ENCODE measurements at places on chromosomes 16 and 17.
A peak's percentile ranks its signal among the peaks of the same experiment; 100 is the strongest.

GRCh38 chr16:12252616-12253015 lies 276.1 kb downstream of the SNX29 start:
- H3K4me3 ChIP-seq: no peak overlapping the region
- no peaks in the 10 kb centered on the region for H3K27me3 ChIP-seq
- no peak overlapping the region for H3K27ac ChIP-seq
- H3K36me3 ChIP-seq: no peaks in the 10 kb centered on the region
- peaks cover 12% of the 10 kb centered on the region for H3K4me1 ChIP-seq
- no peak for DNase-seq

DNA sequence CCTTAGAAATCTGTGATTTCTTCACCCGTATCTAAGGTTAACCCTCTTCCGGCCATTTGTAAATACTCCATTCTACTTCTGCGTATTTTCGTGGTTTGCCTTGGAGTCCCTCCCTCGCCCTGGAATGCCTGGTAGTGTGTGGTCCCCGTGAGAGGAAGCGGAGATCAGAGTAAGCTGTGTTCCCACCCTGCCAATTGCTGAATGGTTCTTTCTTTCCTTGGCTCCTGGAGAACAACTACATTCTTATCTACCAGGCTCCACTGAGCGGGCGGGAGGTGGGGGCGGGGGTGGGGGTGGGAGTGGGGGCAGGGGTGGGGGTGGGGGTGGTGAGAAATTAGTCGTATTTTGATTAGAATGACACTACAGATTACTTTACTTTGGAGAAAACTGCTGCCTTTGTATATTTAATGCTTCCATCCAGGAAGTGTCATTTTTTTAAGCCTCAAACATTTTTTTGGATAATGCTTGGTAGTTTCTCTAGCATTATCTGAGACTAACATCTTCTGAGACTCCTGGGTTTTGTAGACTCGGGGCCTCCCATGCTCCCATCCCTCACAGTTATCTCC lies 20.9 kb upstream of the FASN start:
- H3K4me1 ChIP-seq: peaks cover 29% of the 10 kb centered on the region
- peak overlapping the region; percentile 69 for H3K4me3 ChIP-seq

DNA sequence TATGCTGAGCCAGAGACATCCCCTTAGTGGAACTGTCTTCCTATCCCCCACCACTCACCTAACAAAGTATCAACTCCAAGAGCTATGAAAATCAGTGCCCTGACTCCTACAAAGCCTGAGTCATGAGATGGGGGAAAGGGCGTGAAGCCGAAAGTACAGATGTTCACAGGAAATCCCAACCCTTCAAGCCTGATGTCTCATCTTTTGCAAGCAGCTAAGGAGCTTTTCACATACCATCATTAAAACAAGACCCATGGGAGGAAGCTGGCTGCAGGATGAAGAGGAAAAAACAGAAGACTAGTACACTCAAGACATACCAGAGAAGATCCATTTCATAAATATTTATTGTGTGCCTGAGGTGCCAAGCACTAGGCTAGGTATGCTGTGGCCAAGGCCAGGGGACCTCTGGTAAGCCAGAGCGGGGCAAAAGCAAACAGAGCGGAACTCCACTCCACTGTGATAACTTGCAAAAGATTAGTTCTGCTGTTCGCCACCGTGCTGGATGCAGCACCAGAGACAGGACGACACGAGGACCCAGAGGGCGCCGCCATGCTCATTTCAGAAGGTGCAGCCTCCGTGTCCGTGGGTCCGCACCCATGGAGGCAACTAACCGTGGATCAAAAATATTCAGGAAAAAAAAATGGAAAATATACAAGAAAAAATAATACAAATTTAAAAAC lies 4.5 kb upstream of the MNT start:
- peak overlapping the region; percentile 98 for H3K27ac ChIP-seq
- peaks cover 32% of the 10 kb centered on the region for H3K4me1 ChIP-seq
- DNase-seq: no peak
- peak overlapping the region; percentile 53 for H3K4me3 ChIP-seq
- H3K27me3 ChIP-seq: no peaks in the 10 kb centered on the region
- H3K36me3 ChIP-seq: peaks cover 4% of the 10 kb centered on the region

GRCh38 chr17:61088556-61088955 lies 311.1 kb upstream of the TBX2 start:
- DNase-seq: no peak
- no peaks in the 10 kb centered on the region for H3K27me3 ChIP-seq
- H3K27ac ChIP-seq: no peak overlapping the region

DNA sequence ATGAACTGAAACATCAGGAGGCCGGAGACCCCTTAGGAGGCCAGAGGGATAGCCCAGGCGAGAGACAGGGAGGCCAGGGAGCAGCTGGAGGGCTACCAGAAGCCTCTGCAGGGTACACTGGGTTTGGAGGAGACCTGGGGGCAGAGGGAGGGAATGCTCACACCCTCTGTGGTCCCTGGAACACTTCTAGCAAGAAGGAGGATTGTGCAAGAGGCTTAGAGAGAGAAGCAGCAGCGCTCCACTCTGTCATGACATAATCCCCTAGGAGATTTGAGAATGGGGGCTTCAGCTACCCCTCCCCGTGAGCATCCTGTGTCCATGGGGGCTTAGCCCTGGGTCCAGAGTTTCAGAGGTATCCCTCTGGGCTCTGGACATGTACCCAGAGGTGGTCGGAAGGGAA lies 15.8 kb downstream of the GPR142 start:
- no peak for DNase-seq
- H3K27ac ChIP-seq: no peak overlapping the region
- no peaks in the 10 kb centered on the region for H3K27me3 ChIP-seq
- H3K4me3 ChIP-seq: no peak overlapping the region
- peaks cover 16% of the 10 kb centered on the region for H3K4me1 ChIP-seq

GRCh38 chr16:715477-716199 lies 720 bp downstream of the METRN start:
- peaks cover 13% of the 10 kb centered on the region for H3K27me3 ChIP-seq
- peak overlapping the region; percentile 84 for H3K4me3 ChIP-seq
- H3K36me3 ChIP-seq: no peaks in the 10 kb centered on the region

DNA sequence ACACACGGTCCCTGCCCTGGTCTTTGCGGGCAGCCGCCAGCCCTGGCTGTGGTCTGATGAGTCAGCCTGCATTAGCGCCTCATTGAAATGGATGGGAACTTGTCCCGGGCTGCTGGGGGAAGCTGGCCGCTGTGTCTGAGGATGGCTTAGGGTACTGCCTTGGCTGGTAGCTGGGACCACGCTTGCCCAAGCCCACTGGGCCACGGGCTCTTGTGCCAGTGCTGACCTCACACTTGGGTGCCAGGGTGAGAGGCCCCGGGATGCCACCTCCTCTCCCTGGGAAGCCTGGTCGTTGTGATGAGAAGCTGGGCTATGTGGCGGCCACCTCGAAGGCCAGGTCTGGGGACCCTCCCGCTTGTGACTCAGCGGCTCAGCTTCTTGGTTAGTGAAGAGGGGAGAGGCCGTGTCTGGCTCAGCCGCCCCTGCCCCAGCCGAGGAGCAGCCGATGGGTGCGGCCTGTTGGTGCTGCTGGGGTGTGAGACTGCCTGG lies 10.7 kb downstream of the CACNA1H start:
- no peaks in the 10 kb centered on the region for H3K27me3 ChIP-seq
- no peak for DNase-seq
- no peak overlapping the region for H3K27ac ChIP-seq
- no peak overlapping the region for H3K4me3 ChIP-seq

GRCh38 chr16:12901204-12901596 lies 198 bp upstream of the SHISA9 start:
- DNase-seq: no peak
- peak overlapping the region; percentile 78 for H3K4me3 ChIP-seq
- peaks cover 84% of the 10 kb centered on the region for H3K27me3 ChIP-seq
- no peaks in the 10 kb centered on the region for H3K36me3 ChIP-seq

DNA sequence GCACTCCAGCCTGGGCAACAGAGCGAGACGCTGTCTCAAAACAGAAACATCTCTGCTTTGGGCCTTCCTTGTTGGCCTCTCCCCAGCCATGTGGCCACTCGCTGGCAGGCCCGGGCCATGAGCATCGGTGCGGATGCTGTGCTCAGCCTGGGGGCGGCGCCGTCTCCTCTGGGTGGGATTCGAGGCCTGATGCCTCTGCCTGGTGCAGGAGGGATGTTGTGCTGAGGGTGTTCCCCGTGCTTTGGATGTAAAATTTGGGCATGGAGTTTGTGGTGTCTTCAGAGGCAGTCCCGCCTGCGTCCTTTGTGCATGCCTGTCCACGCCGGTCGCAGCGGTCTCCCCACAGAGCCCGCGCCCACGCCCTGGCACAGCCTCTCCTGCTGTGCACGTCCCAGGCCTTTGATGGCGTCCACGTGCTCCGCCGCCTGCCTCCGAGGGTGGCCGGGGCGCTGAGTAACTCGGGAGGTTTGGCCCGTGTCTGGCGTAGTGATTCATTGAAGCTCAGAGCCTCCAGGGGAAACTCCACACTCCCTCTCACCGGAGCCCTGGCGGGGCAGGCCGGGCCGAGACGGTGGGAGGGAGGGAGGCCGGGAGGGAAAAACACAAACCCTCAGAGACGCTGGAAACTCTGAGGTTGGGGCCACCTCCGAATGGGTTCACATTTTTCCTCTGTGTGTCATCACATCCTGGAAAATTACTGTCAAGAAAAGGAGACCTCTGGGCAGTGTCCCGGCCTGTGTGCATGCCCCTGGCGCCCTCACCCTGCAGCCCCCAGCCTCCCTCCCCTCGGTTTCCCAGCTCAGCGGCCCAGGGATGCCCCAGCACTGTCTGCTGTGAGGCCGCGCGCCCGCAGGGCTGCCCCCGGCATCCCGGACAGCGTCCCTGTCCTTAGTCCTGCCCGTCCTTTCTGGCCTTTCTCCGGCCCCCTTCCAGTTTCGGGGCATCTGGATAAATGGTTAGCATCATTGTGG lies 19.0 kb downstream of the CENPX start:
- peaks cover 9% of the 10 kb centered on the region for H3K4me1 ChIP-seq
- H3K27me3 ChIP-seq: no peaks in the 10 kb centered on the region
- H3K36me3 ChIP-seq: no peaks in the 10 kb centered on the region
- DNase-seq: no peak
- no peak overlapping the region for H3K4me3 ChIP-seq

DNA sequence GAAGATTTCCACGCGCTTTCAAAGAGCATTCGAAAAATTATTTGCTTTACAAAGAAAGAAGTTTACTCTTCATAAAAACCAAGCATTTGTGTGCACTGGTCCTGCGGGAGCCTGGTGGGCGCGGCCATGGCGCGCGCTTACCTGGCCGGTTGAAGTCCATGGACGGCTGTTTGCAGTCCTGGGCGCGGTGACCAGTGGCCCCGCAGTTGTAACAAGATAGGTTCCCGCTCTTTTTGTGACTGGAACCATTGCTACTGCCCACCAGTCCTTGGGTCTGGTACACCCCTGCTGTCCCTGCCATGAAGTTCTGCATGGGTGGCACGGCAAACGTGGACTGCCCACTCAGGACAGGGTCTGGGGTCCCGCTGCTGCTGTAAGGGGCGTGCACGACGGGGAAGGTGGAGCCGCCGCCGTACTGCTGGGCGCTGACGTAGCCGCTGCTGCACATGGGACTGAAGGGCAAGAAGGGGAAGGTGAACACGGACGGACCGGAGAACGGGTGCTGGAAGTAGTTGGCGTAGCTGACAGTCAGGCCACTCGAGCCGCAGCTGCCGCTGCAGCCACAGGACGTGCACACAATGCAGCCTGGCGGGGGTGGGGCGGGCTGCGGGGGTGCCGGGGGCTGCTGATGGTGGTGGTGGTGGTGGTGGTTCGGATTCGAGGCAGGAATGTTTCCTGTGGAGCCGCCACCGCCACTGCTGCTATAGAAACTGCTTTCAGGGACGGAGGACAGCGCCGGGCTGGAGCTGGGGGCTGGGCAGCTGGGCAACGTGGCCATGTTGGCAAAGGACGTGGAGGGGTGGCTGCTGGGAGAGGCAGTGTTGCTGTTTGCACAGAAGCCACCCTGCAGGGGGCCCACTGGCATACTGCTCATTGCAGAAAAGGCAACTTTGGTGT lies 19.5 kb downstream of the MAP1LC3B start:
- no peaks in the 10 kb centered on the region for H3K4me1 ChIP-seq
- H3K27ac ChIP-seq: no peak overlapping the region
- H3K36me3 ChIP-seq: peaks cover 15% of the 10 kb centered on the region

GRCh38 chr16:53920988-53921387 lies 217.0 kb downstream of the FTO start:
- DNase-seq: no peak
- H3K4me1 ChIP-seq: peaks cover 17% of the 10 kb centered on the region
- no peaks in the 10 kb centered on the region for H3K27me3 ChIP-seq
- no peak overlapping the region for H3K4me3 ChIP-seq

GRCh38 chr17:77471984-77472461 lies 331.3 kb downstream of the SEC14L1 start:
- H3K4me1 ChIP-seq: peaks cover 81% of the 10 kb centered on the region
- DNase-seq: no peak
- H3K4me3 ChIP-seq: peak overlapping the region; percentile 79
- no peaks in the 10 kb centered on the region for H3K27me3 ChIP-seq
- H3K36me3 ChIP-seq: peaks cover 26% of the 10 kb centered on the region

- peaks cover 39% of the 10 kb centered on the region for H3K27me3 ChIP-seq
- DNase-seq: no peak
- peak overlapping the region; percentile 54 for H3K4me3 ChIP-seq
- no peaks in the 10 kb centered on the region for H3K36me3 ChIP-seq
- H3K27ac ChIP-seq: peak overlapping the region; percentile 37
These were observed 19.8 kb downstream of the NPTX1 start for GRCh38 chr17:80456465-80457235.

- H3K27ac ChIP-seq: no peak overlapping the region
- H3K27me3 ChIP-seq: peaks cover 61% of the 10 kb centered on the region
- no peak overlapping the region for H3K4me3 ChIP-seq
- DNase-seq: no peak
- no peaks in the 10 kb centered on the region for H3K36me3 ChIP-seq
These were observed 8.9 kb downstream of the GNGT2 start for GRCh38 chr17:49201481-49201927.

Measured in type B pancreatic cell (in vitro differentiated cells).